Upper lobe of right lung (tissue), 1 donor: ENCODE measurements at places on chromosomes 16 and 17.

DNA sequence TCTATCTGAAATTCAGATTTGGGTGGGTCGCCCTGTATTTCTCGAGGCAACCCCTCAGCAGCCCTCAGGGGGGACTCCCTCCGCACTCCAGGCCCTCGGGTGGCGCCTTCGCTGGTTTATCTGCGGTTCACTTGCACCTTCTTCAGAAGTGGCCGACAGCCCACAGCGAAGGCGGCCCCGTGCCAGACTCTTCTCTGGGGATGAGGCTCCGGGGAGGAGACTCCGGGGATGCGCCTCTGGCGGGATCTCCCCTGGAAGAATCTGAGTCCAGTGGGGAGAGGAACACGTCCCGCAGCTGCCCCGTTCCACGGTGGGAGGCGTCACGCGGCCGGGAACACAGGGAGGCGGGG is 63.9 kb upstream of the DNAJA2 start:
- no peak for DNase-seq

DNA sequence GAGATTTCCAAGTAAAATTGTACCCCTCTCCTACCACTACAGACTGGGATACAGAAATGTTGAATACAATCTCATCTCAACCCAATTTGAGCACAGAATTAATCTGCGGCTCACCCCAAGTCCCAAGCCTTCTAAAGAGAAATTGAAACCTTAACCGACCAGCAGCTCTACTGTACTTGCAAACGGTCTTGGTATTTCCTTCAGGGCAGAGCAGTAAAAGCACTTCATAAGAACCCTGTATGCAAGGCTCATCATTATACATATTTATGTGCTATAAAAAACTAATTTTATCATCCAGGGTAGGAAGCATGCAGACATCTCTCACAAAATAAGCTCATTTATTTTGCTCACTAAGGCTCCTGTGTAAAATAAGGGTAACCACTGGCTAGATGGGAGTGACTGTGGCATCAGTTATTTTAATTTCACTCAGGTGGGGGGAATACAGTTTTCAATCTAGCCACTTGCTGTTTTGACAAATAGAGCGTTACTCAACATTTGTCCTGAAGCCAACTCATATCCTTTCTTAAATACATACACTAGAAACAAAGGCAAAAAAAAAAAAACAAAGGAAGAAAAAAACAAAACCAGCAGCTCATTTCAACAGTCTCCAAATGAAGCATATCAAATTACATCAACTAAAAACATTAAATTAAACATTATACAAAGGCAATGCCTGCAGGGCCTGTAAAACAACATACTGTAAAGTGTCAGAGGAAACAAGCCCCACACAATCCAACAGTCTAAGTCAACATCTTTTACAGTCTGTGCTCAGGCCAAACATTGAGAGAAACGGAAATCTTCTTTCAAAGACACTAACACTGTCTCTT is 65.0 kb downstream of the PARN start:
- no peak for DNase-seq

DNA sequence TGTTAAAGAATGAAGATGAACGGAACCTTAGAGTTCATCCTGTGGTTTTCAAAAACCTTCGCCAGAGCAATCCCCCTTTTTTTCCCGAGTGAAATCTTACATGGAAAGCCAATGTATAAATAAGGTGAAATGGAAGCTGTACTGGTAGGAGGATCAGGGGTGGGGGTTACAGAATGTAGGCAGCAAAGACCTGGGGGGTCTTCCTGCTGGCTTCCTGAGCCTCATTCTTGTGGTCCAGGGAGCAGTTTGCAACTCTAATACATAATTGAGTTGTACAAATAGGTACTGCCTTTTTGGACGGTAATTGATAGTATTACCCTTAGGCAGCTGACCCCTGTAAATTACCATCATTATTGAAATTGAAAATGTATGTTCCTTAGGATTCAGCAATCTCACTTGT is 34.1 kb downstream of the KSR1 start:
- no peak for DNase-seq

- peak; percentile 76 for DNase-seq
These were observed 787 bp downstream of the NT5C start for GRCh38 chr17:75130632-75131277.

DNA sequence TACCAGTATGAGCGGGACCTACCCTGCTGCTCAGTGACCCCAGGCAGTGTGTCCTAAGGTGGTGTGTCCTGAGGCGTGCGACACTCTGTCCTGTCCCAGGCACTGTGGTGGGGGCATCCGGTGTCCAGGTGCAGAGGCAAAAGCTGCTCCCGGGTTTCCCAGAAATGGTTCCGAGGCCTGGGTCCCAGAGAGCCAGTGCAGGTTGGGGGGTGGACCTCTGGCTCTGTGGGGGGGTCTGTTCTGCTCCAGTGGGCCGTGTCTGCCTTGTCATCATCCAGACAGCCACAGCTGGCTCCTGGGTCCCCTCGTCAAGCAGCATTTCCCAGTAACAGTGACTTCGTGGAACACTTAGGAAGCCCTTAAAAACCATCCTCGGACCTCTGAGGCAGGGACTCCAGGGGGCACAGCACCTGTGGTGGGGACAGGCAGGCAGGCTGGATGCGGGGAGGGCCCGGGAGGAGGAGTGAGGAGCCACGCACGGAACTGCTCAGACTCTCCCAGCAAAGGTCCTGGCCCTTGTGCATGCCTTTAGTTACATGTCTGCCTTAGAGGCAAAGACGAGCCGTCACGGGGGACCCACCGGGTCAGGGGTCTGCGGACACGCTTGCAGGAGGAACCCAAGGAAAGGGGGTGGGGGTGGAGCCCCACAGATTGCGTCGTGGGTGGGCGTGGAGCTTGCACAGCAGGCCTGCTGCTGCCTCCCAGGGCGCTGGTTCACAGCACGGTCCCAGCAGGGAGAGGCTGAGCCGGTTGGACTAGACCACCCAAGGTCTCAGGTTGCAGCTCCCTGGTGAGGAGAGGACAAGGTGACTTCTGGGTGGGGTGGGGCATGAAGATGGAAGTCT is 5.6 kb downstream of the SLC16A3 start:
- no peak for DNase-seq

- DNase-seq, result no peak
These were observed 19.3 kb upstream of the NAT9 start for GRCh38 chr17:74795327-74796020.

- DNase-seq, result no peak
These were observed 418.3 kb downstream of the NPIPA7 start for GRCh38 chr16:16797239-16797638.

DNA sequence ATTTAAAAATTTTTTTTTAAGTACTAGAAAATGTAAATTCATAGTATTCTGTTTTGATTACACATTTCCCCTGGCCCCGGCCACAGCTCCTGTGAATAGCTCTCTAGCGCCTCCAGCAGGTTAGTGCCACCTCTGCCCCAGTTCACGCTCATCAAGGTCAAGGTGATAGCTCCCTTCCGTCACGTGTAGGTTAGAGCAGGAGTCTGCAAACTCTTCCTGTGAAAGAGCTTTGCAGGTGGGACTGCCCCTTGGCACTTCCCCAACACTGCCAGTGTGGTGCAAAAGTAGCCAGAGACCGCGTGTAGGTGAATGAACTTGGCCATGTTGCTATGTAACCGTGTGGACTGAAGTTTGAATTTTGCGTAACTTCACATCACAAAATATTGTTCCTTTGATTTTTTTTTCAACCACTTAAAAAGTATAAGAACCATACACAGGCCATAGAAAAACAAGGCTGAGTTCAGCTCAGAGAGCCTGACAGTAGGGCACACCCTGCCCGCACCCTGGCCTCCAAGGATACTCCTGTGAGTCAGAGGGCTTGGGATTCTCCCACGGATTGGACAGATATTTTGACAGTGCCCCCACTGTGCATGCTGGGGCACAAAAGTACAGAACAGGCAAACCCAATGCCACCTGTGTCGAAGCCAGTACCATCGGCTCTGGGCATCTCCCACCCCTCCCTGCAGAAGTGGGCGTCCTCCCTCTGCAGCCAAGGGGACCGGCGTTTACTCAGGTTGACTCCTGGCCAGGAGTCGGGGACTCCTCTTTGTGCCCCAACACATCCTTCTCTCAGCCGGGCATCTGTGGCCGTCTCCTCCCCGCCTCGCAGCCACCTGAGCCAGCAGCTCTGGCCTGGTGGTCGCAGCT is 92.0 kb upstream of the CHMP6 start:
- DNase-seq, result peak; percentile 82
